Activated CD4-positive, alpha-beta T cell treated with anti-CD3 and anti-CD28 coated beads, Interleukin-2, Interleukin-4, amounts not matched to agents 100 ng/mL and 50 ng/mL, durations not matched to agents 16 hours and 8 hours (primary cell): ENCODE measurements at places on chromosomes 6 and 20.
A peak's percentile ranks its signal among the peaks of the same experiment; 100 is the strongest.

- DNase-seq = no peak
Observed at GRCh38 chr6:4957521-4958231, 46.2 kb downstream of the RPP40 start.

DNA sequence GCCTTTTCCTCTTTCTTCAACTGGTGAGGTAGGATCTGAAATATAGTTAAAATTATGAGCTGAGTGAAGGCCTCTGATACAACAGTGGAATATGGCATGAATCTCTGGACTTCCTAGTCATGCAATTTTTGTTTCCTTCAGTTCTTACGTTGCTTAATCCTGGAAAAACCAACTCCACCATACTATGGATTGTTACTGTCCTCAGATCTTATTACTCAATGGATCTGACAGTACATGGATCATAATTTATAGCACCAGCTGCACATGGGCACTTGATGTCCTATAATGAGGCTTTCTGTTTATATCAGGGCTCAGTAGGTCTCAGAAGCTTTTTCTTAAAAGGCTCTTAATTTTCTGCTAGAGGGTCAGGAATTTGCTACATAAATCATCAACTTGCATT lies 1341.0 kb upstream of the EYS start:
- no peak for DNase-seq

GRCh38 chr20:51121272-51121671 lies 98.4 kb upstream of the KCNG1 start:
- no peak for DNase-seq

DNA sequence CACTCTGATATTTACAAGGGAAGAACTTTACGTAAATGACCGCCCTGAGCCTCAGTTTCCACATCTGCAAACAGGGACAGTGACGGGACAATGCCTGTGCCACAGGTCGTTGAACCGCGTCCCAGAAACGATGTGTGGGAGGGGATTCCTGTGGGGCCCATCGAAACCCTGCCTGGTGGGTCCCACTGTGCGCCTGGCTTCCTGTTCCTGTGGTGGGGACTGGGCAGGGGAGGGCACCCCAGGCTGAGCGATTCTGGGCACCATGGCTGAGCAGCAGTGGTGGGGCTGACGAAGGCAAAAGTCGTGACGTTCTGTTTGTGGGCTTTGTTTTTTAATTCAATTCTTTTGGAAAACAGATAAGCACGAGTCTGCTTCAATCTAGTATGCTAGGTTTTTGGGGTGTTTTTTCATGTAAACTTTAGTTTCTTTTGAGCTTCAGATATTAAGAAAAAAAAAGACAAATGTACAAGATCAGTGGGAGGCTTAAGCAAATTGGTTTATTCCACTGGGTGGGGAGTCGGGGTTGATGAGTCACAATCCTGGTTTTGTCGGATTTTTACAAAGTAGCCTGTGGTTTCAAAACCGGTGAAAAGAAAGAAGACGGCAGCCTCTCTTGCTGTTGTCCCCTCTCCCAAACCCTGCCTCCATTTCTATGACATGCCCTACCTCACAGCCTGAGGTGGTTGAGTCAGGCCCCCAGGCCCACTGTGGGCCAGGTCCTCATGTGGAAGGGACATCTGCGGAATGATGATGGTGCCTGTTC lies 40.4 kb downstream of the GNAS-AS1 start:
- DNase-seq = peak; percentile 16

DNA sequence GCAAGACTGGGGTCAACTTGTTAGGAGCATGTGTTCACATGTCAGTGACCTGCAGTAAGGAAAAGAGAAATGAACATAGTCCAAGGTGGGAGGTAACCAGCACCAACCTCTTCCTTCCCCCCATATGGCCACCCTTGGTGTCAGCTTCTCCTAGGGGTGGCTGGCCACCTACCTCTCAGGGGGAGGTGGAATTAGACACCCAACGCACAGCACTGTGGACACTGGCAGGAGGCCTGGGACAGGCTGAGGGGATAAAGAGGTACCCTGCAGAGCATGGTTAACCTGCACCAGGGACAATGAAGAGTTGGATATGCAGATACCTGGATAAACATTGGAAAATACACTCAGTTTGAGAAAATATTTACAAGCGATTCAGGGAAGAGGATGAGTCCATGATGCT lies 84.5 kb downstream of the IYD start:
- DNase-seq = no peak

- peak; percentile 10 for DNase-seq
Observed at GRCh38 chr6:92810913-92811312, 608.4 kb downstream of the EPHA7 start.

- peak; percentile 58 for DNase-seq
Observed at GRCh38 chr20:53623454-53624211, 30.0 kb upstream of the ZNF217 start.

DNA sequence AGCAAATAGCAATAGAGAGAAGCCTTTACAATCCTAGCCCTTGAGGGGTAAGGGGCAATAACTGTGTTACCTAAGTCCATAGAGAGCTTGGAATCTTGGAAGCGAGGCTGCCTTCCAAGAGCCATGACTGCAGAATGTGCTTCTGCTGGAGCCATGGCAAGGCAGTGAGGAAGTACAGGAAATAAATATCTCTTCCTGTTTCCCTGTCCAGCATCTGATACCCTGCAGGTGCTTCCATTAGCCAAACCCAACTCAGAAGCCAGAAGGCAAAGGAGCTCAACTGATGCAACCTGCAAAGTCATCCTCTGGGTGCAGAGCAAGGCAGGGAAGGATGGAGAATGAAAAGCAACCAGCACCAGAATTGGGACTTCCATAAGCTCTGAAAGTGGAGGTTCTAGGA lies 41.0 kb upstream of the KLHL31 start:
- DNase-seq = no peak

DNA sequence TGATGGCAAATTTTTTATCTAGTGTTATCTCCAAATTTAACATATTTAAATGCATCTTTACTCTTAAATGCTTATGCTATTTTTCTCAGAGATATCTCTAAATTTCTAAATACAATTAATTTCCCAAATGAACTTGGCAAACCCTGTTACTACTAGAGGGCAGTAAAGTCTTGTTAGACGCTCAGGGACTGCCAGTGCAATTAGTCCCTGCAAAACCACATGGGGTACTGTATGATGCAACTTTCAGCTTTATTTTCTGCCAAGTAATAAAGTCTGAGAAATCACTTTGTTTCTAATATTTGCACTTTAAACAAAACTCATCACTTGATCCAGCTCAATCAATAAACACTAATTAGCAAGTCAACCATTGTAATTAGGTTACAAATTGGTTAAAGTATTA lies 76.0 kb upstream of the ADGRB3 start:
- DNase-seq = no peak

DNA sequence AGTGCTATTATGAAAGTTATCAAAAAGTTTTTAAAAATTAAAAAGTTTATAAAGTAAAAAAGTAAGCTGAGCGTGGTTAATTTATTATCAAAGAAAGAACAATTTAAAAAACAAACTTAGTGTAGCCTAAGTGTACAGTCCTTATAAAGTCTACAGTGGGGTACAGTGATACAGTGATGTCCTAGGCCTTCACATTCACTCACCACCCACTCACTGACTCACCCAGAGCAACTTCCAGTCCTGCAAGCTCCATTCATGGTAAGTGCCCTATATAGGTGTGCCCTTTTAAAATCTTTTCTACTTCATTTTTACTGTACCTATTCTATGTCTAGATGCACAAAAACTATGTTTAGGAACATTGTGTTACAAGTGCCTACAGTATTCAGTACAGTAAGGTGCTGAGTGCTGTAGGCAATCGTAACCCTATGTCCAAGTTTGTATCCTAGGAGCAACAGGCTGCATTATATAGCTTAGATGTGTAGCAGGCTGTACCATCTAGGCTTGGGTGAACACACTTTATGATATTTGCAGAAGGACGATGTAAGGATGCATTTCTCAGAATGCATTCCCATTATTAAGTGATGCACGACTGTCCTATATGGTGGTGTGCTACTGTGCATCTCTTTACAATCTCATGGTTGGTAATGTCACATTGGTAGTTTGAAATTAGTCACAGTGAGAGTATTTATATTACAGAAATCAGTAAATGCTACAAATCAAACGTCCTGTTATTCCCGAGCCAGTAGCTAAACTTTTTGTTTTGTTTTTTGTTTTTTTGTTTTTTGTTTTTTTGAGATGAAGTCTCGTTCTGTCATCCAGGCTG lies 158.3 kb downstream of the GMPR start:
- peak; percentile 50 for DNase-seq

- DNase-seq = no peak
Observed at GRCh38 chr6:43788301-43788700, 18.3 kb downstream of the VEGFA start.

DNA sequence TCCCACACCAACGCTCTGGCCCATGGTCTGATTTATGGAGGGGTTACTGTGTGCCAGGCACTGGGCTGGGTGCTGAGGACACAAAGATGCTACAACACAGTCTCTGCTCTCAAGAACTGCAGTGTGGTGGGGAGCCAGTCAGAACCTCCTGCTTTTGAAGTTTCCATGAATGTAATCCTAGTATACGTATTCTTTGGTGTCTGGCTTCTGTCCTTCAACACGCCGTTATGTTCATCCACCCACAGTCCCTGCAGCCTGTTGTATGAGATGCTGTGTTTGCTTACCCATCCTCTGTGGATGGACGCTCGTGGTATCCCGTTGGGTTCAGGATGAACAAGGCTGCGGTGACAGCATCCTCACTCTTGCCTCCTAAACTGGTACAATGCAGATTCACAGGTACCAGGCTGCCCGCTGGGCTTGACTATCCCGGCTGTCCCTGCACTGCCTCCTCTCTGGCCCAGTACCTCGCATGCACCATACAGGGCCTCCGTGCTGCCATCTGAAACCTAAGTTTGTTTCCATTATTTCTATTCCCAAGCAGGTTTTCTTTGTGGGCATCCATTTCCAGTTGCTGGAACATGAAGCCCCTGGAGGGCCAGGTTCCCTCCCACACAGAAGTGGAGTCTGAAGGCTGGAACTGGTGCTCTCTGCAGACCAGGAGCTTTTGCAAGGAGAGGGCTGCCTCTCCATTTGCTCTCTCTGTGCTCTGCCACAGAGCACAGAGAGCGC lies 364.5 kb downstream of the ZFAND3 start:
- no peak for DNase-seq

DNA sequence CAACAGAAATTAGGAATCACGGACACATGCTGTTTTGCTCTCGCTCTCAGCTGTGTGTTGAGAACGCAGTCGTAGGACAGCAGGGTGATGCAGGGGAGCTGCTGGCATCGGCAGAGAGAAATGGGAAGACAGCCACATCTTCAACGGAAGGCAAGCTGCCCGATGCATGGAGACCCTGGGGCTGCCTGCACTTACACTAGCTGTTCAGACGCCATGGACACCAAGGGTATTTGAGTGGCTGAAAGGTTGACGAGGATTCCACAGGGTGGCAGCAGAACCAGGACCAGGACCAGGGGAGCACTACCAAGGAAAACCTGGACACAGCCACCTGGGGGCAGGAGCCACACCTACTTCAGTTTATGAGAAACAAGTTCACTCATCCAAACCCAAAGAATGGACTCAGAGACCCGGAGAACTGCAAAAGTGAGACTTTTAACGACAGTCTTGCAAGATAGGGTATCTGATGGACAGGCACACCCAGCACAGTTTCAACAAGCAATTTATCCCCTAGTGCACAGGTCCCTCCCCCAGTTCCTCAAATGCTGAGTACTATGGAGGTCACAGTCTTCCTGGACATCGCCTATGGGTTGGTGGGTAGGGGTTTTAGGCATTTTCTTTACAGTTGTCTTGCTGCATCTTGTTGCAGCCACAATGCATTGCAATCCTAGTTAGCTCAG lies 56.3 kb upstream of the ENTPD6 start:
- DNase-seq = no peak

DNA sequence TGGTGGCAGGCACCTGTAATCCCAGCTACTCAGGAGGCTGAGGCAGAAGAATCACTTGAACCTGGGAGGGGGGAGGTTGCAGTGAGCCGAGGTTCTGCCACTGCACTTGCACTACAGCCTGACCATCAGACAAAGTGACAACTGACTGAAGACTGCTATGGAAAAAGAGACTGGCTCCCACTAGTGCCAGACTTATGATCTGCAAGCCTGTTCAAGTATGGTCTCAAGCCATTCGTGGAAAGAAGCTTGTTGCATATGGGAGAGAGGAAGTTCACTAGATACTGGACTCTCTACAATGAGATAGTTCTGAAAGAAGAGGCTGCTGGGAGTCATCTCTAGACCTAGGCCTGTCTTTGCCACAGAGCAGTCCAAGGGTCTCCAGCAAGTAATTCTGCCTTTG lies 26.7 kb downstream of the MDN1 start:
- DNase-seq = peak; percentile 34

DNA sequence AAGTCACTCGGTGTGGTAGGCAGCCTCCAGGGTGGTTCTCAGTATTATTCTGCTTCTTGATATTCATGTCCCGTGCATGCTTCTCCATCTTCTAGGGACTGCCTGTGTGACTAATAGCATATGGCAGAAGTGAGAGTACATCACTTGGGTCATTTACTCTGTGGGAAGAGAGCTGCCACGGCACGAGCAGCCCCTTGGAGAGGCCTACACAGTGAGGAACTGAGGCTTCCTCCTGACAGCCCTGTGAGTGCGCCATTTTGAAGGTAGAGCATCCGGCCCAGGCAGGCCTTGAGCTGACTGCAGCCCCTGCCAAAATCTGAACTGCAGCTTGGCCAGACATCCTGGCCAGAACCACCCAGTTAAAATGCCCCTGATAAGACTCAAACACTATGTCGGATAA lies 17.3 kb upstream of the MCUR1 start:
- DNase-seq = no peak

- peak; percentile 26 for DNase-seq
Observed at GRCh38 chr20:25470045-25470444, 62.6 kb downstream of the GINS1 start.

- no peak for DNase-seq
Observed at GRCh38 chr6:150176152-150176551, 33.3 kb downstream of the PPP1R14C start.

GRCh38 chr6:2102966-2103365 lies 142.4 kb downstream of the GMDS start:
- no peak for DNase-seq

GRCh38 chr6:34145161-34146020 lies 496 bp downstream of the GRM4 start:
- peak; percentile 4 for DNase-seq

GRCh38 chr20:63048516-63049190 lies 41.9 kb upstream of the BHLHE23 start:
- no peak for DNase-seq

GRCh38 chr20:20894280-20894679 lies 181.8 kb upstream of the RALGAPA2 start:
- DNase-seq = no peak

DNA sequence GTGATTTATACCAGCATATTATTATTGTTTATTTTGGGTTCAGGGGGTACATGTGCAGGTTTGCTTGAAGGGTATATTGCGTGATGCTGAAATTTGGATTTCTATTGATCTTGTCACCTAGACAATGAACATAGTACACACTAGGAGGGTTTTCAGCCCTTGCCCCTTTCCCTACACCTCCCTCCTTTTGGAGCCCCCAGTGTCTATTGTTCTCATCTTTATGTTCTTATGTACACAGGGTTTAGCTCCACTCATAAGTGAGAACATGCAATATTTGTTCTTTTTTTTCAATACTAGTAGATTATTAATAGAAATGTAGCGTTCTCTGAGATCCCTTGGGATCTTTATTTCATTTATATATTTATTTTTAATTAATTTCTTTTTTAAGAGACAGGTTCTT lies 79.2 kb upstream of the MRAP2 start:
- DNase-seq = no peak
